ENCODE measurements at places on chromosomes 5 and 9. TPM values are rescaled to one million over a fixed set of nuclear protein-coding genes. Genes with fewer than 3 reads are reported as not detected.

- no peak for DNase-seq
Measured at GRCh38 chr9:3137347-3137695, 293.4 kb upstream of the PUM3 start.

DNA sequence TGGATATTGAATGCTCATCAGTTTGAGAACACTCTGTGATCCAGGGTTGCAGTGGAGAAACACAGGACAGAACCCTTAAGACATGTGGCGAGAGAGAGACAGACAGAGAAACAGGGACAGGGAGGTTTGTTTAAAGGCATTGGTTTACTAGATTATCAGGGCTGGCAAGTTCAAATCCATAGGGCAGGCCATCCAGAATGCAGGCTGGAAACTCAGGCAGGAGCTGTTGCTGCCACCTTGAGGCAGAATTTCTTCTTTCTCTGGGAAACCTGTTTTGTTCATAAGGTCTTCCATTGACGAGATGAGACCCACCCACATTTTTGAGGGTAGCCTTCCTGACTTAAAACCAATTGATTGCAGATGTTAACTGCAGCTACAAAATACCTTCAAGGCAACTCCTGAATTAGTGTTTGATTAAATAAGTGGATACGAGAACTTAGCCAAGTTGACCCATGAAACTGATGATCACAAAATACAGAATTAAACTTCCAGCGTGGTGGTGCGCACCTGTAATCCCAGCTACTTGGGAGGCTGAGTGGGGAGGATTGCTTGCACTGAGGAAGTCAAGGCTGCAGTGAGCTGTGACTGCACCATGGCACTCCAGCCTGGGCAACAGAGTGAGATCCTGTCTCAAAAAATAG, 55.9 kb downstream of the NSUN2 start:
- DNase-seq = peak; percentile 56

The EIF4E1B gene
- total RNA-seq = not detected

- no peak for DNase-seq
Measured at GRCh38 chr9:3514786-3515185, 11.0 kb downstream of the RFX3 start.

The LECT2 gene
- not detected for total RNA-seq

- DNase-seq = no peak
Measured at GRCh38 chr9:77099388-77099787, 77.9 kb upstream of the VPS13A start.

The SPATA31A3 gene
- total RNA-seq = not detected

DNA sequence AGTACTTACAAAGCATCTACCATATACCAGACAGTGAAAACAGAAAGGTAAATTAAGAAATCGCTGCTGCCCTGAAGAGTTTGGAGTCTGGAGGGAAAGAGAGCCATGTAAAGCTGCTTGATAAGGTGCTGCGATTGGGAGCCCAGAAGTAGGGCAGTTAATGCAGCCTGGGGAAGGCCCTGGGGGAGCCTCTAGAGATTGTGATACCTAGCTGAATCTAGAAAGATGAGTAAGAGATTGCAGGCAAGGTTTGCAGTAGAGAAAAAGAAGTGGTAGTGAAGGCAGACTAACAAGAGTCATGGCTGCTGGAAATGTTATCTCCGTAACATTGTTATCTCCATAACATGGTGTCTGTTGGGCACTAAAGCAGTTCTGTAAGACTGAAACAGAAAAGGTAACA, 24.0 kb upstream of the GLIPR2 start:
- DNase-seq = no peak

DNA sequence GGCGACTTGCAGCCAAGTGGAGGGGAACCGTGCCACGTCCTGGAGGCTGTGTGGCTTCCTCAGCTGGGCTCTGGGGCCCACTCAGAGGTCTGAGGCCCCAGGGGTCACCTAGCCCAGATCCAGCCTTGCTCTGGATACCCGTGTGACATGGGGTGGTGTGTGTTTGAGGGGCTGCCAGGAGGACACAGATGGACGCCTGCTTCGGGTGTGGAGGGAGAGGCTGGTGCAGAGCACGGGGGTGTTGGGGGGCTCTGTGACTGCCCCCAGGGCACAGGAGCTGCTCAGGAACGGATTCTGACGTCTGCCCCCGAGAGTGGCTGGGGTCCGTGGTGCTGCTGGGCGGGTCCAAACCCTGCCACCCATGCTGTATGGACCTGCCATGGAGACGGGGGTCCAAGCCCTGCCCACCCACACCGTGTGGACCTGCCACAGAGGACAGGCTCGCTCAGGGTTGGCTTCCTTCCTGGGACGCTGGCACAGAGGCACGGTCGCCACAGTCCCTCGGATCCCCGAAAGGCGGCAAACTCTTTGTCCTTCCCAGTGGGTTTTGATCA, 10.5 kb downstream of the INPP5E start:
- DNase-seq = no peak

The PLAC8L1 gene
- not detected for total RNA-seq

DNA sequence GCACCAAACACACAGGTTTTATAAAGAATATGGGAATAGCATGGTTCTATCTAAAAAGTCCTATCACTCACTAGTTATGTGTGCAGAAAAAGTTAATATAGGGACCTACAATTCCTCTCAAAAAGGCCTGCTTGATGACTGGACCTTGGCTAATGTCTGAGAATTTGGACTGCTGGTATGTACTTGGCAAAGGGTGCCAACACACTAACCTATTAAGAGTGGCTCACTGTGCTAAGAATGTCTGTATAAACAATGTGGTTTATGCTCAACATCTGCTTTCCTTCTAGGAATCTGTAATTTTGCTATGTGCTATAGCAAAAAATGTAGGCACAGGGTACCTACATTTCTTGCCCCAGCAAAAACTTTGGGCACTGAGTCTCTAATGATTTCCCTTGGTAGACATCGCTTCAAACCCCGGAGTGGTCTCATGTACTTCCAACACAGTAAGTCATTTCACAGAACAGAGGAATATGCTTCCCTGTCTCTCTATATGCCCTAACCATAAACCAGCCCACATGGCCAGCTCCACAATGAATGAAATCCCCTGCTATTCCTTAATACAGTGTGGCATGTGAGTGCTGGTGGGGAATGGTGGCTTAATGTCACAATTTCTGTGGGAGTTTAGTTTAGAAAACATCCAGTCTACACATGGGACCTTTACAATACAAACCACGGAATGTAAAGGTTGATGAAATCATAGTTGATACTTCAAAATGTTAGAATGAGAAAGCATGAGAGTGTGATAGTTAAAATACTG, 101.7 kb downstream of the UBAP2 start:
- DNase-seq = peak; percentile 15

DNA sequence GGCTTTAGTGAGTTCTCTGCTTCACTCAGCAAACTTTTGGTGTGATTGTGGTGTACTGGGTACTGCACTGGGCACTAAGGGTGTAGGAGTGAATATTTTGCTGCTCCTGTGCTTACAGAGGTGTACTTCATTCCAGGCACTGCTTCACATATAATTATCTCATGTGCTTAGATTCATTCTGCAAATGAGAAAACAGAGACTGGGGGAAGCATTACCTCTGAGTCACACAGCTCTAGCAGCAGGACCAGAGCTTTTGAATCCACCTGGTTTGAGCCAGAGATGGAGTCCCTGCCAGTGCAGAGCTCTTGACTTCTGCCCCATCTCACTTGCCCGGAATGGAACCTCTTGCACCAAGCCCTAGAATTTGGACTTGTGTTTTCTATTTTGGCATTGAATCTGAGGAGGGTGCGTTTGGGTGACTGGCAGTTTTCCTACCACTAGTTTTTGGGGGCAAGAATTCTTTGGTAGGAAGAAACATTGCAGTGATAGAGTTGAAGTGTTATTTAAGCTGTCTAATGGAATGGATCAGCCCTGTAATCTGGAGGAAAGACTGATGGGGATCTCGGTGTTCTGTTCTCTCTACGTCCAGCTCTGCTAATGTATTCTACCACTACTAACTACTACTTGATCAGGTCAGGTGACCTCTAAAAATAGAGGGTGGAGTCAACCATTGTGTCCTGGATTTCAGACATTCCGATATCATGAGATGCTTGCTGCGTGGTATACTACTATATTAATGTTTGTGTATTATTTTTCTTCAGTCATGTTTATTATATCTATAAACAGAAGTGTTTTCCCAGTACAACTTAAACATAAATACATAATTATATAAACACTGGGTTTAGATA, 2.5 kb downstream of the ARHGAP26 start:
- no peak for DNase-seq

DNA sequence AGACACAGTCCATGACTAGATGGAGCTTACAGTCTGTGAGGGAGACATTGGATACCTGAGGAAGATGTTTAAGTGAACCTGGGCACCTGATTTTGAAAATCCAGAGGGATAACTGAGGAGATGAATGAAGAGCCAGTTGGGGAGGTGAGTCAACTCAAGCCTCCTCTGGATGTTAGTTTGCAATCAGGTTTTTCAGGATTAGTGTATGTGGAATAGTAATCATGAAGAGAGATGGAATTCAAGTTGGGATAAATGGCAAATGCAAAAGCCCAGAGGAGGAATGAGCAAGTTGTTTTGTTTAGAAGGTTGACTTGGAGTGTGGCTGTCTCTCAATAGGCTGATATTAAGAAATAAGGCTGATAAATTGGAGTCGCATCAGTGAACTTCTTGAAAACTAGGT, 28.9 kb downstream of the PRDM6 start:
- no peak for DNase-seq

The PCDHB5 gene
- total RNA-seq = 5.6 TPM

GRCh38 chr9:7042124-7042523, 284.4 kb downstream of the KDM4C start:
- DNase-seq = no peak

- no peak for DNase-seq
Measured at GRCh38 chr5:143057580-143057999, 287.4 kb downstream of the ARHGAP26 start.

The IFNA16 gene
- not detected for total RNA-seq

- DNase-seq = no peak
Measured at GRCh38 chr5:141957367-141957996, 520 bp downstream of the PCDH12 start.

The KIF20A gene
- 24.8 TPM for total RNA-seq

DNA sequence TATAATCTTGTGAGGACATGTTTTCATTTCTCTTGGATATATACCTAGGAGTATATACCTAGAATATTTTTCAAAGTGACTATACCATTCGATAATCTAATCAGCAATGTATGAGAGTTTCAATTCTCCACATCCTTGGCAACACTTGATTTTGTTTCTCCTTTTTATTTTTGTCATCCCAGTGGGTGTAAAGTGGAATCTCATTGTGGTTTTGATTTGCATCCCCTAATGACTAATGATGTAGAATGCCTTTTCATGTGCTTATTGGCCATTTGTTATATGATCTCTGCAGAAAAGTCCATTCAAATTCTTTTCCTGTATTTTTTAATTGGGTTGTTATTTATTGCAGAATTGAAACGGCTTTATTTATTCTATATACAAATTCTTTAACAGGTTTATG, 15.2 kb downstream of the ZCCHC9 start:
- DNase-seq = no peak

The KIF4B gene
- 0.10 TPM for total RNA-seq

GRCh38 chr5:128446-128845, 36.5 kb downstream of the PLEKHG4B start:
- no peak for DNase-seq

DNA sequence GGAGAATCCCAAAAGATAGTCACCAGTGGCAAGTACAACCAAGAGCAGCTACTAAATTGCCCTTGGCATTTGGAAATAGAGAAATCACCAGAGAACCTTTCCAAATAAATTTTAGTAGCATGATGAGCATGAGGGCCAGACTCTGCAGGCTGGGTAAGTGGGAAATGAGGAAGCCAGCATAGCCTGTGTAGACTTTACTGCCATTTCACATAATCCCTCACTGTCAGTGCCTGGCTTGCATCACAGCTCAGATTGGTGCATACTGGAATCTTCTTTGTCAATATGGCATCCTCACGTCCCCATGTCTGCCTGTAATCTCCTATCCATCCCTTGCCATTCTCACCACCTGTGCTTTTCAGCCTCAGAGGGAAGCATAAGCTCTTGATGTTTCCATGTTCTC, 14.5 kb downstream of the GRAMD2B start:
- DNase-seq = no peak
